Lung microvascular endothelial cell (primary cell): ENCODE measurements at places on chromosomes 3 and 15. TPM values are rescaled to one million over a fixed set of nuclear protein-coding genes. Genes with fewer than 3 reads are reported as not detected.

DNA sequence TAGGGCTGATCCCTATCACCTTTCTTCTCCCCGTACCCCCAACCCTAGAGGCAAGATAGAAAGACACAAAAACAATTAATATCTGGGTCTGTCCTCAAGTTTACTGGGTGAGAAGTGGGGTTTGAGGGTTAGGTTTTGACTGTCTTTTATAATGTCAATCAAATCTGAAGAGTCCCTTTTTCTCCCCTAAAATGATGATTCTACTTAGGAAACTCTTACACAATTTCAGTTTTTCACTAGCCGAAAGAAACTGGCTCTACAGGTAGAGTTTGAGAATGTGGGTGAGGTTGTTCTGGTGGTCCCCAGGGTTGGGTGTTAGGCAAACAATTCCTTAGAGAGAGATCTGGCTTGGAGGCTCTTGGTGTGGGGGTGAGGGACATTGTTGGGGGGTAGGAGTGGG, 189.9 kb downstream of the TCF12 start:
- no peak for DNase-seq

DNA sequence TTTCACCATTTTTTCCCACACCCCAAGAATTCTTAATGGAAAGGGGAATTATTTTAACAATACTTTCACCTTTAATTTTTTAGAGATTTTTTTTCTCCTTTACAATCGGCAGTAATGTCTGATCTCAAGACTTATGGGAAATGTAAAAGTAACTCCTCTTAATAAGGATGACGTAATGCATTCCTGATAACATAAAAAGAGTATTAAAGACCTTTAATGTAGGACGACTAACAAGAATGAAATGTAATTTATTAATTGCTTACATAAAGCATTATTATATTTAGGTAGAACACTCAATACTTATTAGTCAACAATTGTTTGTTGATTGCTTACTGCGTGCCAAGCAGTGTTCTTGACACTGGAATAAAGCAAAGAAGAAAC, 416.8 kb upstream of the NAALADL2 start:
- DNase-seq: no peak

DNA sequence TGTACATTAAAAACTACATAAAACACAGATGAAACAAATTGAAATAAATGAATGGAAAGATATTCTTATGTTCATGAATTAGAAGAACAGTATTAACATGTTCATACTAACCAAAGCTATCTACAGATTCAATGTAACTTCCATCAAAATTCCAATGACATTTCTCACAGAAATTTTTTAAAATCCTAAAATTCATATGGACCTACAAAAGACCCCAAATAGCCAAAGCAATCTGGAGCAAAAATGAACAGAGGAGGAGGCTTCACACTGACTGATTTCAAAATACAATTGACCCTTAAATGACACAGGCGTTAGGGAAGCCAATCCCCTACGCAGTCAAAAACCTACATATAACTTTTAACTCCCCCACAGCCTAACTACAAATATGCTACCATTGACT, 39.4 kb downstream of the KPNA1 start:
- no peak for DNase-seq

GRCh38 chr3:178684881-178685590, 148.8 kb downstream of the KCNMB2 start:
- DNase-seq: no peak

- DNase-seq: no peak
Measured at GRCh38 chr3:9129365-9129764, 120.1 kb downstream of the SRGAP3 start.

GRCh38 chr15:51971032-51971374, 575 bp downstream of the LEO1 start:
- no peak for DNase-seq

DNA sequence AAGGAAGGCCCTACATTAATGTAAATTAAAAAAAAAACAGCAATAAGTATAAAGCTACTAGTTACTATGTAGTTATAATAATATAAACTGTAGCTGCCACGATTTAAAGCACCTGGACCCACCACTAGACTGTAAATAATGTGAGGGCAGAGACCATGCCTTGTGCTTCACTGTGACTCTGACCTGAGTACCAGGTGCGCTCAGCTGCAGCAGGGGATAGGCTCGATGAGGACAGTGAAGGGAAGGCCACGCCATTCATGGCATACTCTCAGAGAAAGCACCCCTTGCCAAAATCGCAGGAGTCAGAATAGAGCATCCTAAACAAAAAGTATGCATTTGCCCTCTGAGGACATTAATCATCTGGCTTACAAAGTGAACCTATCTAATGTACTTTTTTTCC, 5.1 kb downstream of the FSTL1 start:
- DNase-seq: no peak

- DNase-seq: peak; percentile 38
Measured at GRCh38 chr3:113654851-113655250, 41.6 kb downstream of the USF3 start.

- no peak for DNase-seq
Measured at GRCh38 chr15:57477736-57478522, 101.6 kb downstream of the CGNL1 start.

The UBAP1L gene
- total RNA-seq: 1.1 and 2.6 TPM in 2 replicates

DNA sequence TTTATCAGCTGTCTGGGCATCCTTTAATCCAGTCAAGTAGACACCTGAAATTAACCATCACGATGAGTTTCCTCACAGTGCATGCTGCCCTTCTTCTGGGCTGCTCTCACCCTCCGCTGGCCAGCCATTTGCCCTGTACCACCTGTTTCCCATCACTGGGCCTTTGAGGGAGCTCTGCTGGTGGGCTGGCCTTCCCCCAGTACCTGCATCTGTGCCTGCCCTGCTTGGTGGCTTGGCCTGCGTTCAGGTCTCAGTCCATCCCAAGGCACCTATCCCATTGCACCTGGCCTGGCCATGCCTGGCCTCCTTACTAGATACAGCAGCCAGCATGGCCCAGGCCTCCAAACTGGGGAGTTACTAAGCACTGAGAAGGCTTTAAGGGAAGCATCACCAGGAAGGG, 413.2 kb downstream of the NTRK3 start:
- no peak for DNase-seq

DNA sequence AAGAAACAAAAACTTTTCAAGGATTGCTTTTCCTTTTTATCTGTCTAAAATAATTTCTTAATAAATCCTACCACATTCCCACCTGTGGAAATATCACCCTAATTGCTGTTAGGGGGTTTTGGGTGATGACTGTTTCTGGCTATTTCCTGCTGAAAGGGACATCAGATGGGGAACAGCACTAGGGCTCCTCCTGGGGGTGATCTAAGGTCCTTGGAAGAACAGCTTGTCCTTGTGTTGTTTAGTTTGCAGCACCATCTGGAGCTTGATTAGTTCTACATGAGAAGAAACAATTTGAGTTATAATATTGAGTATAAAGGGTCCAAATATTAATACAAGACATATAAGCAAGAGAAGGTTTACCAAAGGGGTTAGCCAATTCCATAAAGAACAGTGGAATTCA, 18.7 kb downstream of the OR5H15 start:
- no peak for DNase-seq

DNA sequence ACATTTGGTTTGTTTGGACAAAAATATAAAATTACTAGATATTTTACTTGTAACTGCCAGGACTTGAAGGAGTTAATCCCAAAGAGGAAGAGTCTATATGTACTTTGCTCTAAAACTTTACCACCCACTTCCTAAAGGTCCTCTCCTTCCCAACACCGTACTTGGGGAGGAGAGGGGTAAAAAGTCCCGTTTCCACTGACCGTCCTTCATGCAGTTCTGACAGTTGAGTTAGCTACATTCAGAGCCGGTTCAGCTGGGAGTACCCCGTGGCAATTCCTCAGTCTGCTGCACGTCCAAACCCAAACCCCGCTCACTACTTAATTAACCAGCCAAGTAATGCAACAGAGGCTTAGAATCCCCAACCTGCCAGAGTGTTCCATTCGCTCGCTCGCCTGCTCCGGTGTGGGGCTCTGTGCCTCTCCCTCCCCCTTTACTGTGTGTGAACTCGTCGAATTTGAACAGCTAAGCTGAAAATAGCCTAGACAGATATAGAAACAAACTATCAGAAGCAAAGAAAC, 519.7 kb downstream of the FOXP1 start:
- peak; percentile 68 for DNase-seq

DNA sequence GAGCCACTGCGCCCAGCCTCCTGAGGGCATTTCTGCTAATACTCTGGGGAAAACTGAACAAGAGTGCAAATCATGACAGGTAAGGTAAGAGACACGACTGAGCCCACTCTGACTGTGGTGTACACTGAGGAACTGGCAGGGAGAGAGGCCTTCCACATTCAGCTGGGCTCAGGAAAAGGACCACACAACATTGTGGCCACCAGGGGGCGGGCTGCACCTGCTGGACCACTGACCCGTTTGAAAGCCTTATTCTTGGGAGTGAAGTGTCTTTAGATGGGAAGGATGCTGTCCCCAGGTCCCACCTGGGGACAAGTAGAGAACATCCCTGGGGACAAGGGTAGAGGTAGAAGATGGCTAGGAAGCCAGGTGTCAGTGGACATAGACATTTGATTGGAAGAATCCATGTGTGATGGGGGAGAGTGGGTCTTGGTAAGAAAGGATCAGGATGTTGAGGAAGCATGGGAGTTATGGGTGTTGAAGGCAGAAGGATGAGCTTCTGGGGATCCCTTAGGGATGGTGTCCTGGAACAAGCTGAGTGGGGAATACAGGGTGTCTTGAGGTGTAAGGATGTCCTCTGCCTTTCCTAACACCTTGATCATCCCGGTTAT, 6.2 kb upstream of the CTDSPL start:
- DNase-seq: peak; percentile 76

- DNase-seq: no peak
Measured at GRCh38 chr3:196514913-196515621, at the start of gene SMCO1. TSS of gene SMCO1 (minus strand) at chr3:196515346. CDS start at chr3:196515209, 137 bp downstream.

The ANKUB1 gene
- total RNA-seq: not detected in 2 replicates

DNA sequence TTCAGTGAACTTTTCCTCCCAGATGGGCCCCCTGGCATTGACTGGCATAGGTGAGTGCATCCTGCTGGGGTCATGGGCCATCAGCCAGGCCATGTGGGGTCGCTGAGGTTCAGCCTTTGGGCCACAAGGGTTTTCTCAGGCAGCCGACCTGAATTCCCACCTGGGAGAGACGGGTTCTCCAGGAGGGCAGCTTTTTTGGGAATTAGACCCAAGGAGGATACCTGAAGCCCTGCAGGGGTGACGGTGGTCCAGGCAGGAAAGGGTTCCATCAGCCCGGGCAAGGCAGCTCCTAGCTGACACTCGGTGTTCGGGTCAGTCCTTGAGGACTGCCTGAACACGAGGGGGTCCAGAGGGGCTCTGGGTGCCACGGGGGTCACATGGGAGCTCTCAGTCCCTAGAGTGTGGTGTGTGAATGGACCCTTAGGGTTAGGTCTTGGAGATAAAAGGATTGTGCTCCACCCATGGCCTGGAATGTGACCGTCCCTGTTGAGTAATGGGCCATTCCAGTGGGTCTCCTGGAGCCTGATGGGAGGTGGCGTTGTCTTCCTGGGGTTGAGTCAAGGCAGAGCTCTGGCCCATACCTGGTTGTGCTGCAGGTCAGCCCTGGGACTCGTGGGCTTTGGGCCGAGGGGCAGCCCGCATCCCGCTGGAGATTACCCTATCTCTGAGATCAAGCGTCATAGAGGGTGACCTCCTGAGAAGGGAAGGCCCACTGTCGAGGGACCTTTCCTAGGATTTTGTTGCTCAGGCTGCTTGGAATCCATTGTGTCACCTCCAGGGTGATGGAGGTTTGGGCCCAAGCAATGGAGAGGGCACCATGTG, 192.8 kb downstream of the UBE3A start:
- no peak for DNase-seq

- no peak for DNase-seq
Measured at GRCh38 chr3:25449857-25450256, 21.8 kb downstream of the RARB start.

DNA sequence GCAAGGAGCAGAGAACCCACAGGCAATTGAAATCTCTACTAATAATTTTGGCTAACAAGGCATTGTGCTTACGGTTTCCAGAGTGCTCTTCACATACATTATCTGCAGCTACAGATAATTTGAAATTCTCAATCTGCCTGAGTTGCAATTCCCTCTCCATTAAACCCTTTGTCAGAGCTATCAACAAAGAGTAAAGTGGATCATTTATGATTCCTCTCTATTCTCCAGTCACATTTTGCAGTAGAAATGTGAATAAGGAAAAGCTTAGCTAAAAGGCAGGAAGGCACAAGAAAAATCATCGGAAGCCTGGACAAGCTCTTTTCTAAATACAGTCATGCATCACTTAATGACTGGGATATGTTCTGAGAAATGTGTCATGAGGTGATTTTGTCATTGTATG, 49.6 kb downstream of the FAM98B start:
- DNase-seq: no peak

- no peak for DNase-seq
Measured at GRCh38 chr3:150256318-150256717, 151.8 kb upstream of the TSC22D2 start.

- no peak for DNase-seq
Measured at GRCh38 chr15:48334260-48334659, 3.0 kb downstream of the DUT start.

The RASL12 gene
- not detected in 2 replicates for total RNA-seq

DNA sequence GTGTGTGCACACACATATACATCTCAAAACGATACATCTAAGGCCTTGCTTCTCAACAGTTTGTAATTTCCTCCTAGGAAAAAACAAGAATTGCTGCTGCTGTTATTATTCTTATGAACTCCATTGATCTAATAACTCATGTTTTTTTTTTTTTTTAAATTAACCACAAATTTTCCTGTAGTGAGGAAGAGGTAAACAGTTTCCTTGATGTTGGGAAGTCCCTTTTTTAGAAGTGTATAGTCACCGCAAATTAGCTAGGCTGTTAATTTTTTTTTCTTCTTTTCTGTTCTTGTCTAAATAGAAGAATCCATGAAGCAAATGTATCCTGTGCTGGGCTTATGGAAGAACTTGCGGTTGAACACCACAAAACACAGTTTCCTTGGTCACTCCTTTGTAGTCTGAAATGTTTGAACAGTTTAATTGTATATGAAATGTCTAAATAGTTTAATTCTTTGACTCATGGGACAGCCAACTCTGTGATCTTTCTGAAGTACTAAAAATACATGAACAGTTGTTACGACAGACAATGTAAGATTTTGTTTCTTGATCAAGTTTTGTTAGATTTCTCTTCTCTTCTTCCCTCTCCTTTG, 64.5 kb downstream of the MITF start:
- no peak for DNase-seq

The GPR62 gene
- not detected in 2 replicates for total RNA-seq
